ENCODE measurements at places on chromosomes 3 and 15.
A peak's percentile ranks its signal among the peaks of the same experiment; 100 is the strongest.

DNA sequence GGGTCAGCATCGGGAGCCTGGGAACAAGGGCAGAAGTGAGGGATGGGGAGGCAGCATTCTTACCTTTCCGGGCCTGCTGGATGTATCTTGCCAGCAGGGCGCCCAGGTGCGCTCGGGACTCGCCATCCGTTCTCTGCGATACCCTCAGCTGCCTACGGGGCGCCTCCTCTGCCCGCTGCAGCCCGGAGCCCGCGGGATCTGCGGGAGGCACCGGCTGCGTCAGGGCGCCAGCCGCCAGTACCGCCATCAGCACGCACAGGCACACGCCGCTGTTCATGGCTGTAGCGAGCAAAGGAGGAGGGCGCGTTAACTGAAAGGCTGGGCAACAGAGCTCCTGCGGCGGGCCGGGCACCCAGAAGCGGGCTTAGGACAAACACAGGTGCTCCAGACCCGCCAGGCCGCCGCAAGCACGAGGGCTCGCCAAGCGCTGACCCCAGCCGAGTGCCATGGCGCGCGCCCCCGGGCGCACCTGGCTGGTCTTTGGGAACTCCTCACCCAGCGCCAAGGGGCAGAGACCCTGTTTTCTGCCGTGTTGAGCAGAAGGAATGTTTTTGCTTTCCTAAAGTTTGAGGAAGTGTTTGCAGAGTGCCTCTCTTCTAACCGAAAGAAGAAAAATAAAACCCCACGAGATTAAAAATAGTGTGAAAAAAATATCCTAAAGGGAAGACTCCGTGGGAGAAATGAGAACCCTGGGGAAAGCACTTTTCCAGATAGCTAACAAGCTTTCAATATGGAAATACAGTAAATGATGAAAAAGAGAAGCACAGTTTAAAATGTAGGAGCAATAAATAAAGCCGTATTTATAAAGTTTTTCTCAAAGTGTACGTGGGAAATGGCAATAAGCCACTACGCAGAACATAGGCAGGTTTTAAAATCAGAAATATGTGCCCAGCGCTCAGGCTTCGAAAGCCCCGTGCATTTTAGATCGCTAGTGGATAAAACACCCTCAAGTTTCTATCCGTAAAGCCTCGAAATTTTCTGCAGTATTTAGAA is 2.3 kb downstream of the CCK start:
- no peak for DNase-seq

DNA sequence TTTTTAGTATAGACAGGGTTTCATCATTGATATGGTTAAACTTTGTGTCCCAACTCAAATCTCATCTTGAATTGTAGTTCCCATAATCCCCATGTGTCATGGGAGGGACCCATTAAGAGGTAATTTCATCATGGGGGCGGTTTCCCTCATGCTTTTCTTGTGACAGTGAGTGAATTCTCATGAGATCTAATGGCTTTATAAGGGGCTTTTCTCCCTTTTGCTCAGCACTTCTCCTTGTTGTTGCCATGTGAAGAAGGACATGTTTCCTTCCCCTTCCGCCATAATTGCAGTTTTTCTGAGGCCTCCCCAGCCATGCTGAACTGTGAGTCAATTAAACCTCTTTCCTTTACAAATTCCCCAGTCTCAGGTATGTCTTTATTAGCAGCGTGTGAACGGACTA is 20.2 kb upstream of the ZNF710 start:
- DNase-seq = no peak

- peak; percentile 22 for DNase-seq
Observed at GRCh38 chr15:92097474-92098178, 244.1 kb downstream of the SLCO3A1 start.

DNA sequence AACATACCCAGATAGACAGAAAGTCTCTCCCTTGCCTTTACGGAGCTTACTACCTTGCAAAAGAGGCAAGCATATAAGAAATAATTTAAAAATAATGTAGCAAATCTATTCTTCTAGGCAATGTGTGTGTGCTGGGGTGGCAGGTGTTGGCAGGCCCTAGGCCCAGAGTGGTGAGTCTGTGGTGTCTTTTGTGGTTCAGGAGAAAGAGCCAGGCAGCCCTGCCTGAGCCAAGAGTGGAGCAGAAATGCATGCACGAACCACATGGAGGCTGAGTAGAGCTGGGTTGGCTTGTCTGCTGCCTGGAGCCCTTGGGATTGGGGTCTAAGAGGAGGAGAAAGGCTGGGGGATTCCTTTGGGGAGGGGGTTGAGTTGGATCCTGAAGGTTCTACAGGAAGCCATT is 70.2 kb upstream of the MYZAP start:
- no peak for DNase-seq

DNA sequence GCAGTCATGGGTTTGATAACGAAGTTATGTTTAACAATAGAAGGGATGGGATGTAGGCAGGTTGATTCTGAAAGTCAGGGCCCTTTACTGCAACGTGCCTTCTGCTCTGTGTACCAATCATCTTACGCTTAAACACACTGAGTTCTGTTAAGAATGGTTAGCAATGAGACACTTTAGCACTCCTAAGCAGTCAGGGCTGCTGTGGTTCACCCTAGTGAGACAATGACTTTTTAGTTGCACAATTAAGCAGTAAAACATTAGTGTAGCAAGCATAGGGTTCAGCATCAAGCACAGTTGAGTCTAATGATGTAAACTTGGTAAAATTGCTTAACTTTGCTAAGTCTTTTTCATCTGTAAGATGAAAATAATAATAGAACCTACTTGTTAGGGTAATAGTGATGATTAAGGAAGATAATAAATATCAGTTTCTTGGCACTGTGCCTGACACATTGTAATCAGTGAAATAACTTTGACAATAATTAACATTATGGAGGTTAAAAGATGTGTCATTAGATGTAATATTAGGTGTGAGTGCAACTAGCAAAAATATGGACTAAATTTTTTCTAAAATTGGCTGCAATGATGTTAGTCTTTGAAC is 484.2 kb upstream of the THBS1 start:
- no peak for DNase-seq

DNA sequence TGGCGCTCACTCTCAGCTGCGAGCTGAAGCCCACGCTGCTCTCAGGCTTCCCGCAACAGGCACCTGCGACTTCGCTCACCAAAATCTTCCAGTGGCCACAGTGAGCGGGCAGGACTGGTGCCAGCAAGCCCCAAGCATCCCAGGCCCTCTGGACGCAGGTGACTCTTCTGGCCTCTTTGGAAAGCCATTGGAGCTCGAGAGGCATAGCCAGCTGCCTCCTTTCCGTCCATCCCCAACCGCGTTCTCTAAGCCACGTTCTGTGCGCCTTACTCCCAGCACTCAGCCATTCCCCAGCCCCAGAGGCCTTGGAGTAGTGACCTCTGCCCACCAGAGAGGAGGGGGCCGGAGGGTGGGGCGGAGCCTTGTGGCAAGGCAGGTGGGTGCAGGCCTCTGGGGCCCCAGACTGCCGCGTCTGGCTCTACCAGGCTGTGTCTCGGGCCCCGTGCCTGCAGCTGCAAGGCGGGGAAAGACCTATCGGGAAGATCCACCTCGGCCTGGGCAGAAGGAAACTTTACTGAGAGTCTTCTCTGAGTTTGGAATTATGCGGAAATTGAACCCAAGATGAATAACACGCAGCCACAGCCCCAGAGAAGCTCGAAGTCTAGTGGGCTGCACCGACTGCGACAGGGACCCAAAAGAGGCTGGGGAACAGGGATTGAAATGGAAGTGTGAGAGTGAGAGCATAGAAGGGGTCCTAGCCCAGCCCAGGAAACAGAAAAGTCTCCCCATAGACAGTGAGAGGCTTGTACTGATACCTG is 3.6 kb upstream of the SOX14 start:
- DNase-seq = no peak

GRCh38 chr3:56857178-56857577 is 55.4 kb upstream of the ARHGEF3 start:
- DNase-seq = no peak

GRCh38 chr3:76383781-76384180 is 598.4 kb upstream of the ZNF717 start:
- DNase-seq = no peak

- DNase-seq = no peak
Observed at GRCh38 chr3:42895580-42895868, 10.4 kb upstream of the ZNF662 start.

DNA sequence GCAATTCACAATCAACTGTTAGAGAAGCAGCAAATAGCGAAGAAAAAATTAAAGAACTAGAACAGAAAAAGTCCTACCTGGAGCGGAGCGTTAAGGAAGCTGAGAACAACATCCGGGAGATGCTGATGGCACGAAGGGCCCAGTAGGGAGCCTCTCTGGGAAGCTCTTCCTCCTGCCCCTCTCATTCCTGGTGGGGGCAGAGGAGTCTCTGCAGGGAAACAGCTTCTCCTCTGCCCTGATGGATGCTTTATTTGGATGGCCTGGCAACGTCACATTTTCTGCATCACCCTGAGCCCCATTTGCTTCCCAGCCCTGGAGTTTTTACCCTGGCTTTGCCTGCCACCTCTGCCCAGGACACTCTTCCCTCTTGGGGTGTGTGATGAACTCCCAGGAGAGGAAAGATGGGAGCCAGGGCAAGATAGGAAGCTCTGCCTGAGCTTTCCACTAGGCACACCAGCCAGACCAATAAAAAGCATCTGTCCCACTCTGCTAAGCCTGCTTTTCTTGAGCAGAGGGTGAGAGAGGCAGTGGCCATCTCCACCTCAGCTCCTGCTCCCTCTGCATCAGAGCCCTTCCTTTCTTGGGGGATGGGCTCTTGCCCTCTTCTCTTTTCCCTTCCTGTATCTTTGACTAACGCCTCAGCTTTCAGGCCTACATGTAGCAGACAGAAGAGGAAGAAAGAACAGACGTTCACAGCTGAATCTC is 39.4 kb downstream of the PPARG start:
- no peak for DNase-seq

- DNase-seq = no peak
Observed at GRCh38 chr3:44080474-44081072, 161.1 kb upstream of the TOPAZ1 start.

DNA sequence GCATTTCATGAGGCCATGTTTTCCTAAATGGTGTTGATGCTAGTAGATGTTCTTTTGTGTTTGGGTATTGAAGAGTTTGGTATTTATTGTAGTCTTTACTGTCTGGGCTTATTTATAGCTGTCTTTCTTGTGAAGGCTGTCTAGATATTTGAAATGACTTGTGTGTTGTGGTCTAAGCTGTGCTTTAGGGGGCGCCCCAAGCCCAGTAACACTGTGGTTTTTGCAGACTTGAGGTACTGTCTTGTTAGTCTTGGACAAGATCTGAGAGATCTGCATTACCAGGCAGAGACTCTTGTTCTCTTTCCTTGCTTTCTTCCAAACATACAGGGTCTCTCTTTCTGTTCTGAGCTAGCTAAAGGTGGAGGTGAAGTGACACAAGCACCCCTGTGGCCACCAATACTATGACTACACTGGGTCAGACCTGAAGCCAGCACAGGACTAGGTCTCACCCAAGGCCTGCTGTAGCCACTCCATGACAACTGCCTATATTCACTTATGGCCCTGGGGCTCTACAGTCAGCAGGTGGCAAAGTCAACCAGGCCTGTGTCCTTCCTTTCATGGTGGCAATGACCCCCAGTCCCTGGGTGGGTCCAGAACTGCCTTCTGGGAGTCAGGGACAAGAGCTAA is 152.1 kb upstream of the TBC1D5 start:
- peak; percentile 53 for DNase-seq

- DNase-seq = no peak
Observed at GRCh38 chr15:41842229-41842628, 3.6 kb downstream of the PLA2G4B start.

DNA sequence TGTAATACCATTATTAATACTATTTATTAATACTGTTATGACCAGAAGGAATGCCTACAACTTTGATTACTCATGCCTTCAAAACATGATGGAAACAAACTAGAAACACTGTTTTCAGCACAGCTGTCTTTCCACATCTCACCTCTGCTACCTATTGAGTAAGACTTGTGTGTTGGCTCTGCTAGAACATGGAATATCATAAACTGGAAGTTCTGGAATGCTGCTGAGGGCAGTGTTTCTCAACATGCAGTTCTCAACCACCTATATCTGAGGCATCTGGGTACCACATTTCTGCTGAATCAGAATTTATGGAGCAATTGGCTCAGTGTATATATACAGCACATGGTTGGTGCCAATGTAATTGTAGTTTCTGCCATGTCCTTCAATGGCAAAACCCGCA is 392.1 kb downstream of the TUSC7 start:
- DNase-seq = no peak

DNA sequence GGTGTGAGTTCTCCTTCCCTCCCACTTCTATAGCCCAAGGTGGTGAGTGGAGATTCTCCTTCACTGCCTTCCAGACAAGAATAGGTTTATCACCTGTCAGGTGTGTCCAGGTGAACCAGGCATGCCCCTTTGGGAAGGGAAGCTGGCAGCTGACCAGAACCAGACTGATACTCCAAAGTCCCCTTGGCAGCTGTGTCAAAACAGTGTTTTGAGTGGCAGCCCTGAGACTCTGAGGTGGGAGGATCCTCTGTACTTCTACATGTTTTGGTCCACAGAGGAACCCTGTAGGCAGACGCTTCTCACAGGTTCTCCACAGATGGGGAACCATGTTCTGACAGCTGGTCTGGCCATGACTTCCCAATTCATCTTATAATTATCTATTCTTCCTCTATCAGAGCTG is 30.1 kb downstream of the ISL2 start:
- no peak for DNase-seq

DNA sequence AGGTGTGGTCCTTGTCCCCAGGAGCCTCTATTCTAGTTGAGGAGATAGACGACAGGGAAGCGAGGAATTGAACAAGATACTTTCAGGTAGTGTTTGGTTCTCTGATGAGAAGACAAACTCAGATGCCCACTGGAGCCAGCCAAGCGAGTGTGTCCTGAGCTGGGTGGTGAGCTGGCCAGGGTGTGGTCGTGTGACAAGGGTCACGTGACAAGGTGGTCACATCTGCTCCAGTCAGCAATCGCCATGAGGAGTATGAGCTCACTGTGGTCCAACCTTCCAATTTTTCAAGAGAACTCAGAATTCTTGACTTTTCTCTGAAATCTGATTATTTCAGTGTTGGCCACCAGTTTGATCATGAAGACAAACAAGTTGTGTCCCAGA is 39.5 kb downstream of the SLC6A6 start:
- DNase-seq = no peak

DNA sequence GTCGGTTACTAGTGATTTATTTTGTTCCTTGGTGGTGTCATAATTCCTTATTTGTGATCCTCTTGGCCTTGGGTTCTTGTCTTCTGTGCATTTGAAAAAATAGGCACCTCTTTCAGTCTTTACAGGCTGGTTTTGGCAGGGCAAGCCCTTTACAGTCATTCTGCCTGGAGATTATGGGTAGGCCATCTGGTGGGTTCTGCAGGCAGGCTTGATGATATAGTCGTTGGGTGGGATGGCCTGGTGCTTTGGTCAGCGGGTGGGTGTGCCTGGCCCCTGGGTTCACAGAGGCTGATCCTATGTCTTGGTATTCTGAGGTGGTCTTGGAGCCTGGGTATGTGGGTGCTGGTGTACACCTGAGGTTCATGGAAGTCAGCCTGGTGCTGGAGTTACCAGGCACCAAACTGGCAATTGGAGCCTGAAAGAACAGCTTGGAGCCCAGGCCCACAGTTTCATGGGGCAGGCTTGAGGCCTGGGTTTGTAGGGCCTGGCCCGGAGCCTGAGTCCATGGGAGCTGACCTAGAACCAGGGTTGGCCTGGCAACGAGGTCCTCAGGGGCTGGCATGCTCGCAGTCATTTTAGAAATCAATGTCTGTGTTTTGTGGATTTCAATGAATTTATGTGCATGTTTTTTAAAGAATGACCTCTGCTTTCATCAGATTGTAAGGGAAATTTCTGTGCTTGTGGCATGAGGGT is 63.3 kb downstream of the DOCK3 start:
- no peak for DNase-seq
